NCI-H2081 treated with DMSO at 0.1 percent for 48 hours (cell line): ENCODE measurements at places on chromosomes 16 and 17.

GRCh38 chr17:79490530-79490929, 120.3 kb downstream of the RBFOX3 start:
- no peak for DNase-seq

DNA sequence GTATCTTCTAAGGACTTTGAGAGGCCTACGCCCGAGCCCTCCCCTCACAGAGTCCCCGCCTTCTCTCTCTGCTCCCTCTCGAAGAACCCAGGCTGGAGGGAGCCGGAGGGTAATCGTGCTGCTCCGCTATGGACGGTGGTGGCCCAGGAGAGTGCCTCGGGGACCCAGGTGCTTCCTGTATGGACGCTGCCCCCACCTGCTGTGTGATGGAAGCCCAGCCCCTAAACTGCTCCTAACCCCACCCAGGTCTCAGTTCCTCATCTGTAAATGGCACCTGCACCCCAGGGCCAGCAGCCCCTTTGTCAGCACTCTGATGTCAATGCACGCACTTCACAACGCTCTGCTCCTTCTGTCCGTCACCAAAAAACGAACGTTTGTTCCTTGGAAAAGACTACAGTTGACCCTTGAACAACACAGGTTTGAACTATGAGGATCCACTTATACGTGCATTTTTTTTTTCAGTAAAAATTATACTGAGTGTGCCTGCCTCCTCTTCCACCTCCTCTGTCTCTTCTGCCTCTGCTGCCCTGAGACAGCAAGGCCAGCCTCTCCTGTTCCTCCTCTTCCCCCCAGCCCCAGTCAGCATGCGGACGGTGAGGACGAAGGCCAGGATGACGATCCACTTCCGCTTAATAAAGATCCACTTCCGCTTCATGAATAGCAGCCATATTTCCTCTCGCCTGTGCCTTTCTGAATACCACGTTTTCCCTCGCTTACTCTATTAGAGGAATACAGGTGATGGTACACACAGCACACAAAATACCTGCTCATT, 118.3 kb downstream of the BANP start:
- no peak for DNase-seq

GRCh38 chr16:19307587-19308241, 22.2 kb downstream of the CLEC19A start:
- DNase-seq = no peak

GRCh38 chr17:1744551-1745512, 2.2 kb downstream of the SERPINF2 start:
- no peak for DNase-seq

GRCh38 chr17:80423536-80424225, 8.7 kb downstream of the ENDOV start:
- DNase-seq = no peak

DNA sequence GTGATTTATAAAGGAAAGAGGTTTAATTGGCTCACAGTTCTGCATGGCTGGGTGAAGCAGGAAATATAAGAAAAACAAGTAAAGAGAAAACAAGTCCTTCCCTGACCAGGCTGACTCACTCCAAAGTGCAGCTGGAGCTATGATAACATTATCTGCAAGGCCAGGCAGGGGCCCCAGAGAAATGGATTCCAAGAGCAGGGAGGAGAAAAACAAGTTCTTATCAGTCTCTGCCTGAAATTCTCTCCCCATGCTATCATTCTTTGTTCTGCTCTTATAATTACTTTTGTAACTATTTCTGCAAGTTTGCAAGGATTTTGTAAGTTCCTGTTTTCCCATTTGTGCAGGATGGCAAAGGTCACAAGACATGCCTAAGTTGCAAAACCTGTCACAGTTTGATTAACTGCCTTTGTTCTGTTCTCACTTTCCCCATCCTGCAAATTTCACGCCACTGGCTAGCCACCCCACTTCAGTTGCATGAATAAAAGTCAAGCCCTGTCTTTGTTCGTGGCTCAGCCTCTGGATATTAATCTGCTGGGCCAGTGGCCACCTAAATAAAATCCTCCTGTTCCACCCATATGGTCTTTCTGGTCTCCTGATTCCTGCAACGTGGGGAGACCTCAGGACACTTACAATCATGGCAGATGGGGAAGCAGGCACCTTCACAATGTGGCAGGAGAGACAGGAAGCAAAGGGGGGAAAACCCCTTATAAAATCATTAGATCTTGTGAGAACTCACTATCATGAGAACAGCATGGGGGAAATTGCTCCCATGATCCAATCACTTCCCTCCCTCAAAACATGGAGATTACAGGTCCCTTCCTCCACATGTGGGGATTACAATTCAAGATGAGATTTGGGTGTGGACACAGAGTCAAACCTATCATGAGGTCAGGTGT, 13.1 kb downstream of the ABCA9 start:
- DNase-seq = no peak

GRCh38 chr17:1107777-1108477, 71.9 kb downstream of the ABR start:
- DNase-seq = no peak

DNA sequence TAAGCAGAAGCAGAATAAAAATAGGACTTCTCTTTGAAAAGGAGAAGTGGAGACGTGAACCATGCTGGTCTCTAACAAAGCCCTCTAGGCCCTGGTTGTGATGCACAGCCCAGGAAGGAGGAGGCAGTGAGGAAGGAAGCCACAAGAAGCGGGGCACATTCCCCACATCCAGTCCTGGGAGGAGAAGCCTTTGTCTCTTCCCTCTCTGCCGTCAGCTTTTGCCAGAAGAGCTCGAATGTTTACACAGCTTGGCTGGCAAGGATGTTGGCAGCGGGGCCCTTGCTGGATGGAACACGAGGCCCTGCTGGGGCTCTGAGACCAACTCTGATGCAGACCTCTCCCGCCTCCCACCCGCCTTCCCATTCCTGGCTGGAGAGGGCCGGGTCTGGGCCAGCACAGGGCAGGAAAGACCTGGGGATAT, 91.3 kb downstream of the MAF start:
- DNase-seq = no peak

DNA sequence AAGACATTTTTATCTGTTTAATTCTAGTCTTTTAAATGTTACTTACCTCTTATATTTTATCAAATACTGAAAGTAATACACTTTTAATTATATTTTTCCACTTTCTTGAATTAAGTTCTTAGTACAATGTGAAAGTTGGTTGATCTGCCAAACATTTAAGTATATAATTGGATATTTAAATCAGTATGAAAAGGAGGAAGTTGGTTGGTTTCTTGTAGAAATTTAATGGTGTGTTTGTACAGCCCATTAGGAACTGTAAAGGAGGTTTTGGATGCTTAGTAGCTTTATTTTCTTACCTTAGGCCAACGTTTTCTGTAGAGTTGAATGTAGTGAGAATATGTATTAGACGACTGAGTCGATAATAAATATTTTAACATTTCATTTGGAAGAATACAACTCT, 5.4 kb downstream of the NFATC3 start:
- no peak for DNase-seq

DNA sequence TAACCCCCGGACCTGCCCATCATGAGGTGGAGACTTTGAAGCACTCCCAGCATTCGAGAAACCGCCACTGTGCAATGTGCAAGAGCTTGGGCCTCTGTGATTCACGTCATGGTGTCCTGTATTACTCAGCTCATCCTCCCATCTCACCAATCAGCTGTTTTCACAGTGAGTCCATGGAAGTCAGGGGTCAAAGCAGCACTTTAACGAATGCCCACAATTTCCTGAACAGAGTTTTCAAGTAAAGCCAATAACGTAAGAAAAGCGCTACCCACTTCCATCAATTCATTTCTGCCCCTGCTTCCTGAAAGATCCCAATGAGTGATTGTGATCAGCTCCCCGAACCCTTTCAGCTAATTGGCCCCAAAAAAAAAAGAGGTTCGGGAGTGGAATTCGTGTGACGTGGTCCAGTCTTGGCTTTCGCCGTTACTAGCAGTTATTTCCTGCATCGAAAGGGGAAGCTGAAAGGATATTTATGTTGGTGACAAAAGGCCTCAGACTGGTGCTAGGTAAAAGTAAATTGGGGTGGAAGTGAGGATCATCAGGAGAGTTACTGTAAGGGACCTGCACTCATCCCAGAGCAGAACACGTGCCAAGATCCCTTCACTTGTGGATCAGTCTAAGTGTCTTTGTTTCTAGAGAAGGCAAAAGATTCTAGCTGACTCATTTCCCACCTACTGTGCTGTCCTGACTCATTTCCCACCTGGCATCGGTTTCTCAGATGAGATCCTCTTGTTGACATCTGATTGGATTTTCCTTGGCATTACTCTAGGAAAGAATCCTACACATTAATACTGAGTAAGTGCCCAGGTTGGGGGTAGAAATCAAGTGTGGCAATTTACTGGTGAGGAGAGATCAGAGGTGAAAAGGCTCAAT, 136.7 kb upstream of the NUDT7 start:
- no peak for DNase-seq

DNA sequence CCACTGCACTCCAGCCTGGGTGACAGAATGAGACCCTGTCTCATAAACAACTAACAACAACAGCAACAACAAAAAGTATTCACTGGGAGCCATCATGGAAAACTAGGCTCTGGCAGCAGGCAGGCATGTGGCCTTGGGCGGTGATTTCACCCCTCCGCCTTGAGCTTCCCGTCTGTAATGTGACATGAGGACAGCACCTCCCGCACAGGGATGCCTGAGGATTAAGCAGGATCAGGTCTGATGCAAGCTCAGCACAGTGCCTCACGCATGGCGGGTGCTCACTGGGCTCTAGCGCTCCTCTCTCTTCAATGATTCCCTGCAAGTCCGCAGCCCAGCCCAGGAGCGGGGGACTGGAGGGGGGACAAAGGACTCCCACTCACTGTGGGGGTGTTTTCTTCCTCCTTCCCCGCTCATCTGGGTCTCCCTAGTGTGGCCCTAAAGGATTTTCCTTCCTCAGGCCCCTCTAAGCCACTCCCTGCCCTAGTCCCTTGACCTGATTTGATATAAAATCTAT, 2.8 kb downstream of the PLCD3 start:
- DNase-seq = no peak

DNA sequence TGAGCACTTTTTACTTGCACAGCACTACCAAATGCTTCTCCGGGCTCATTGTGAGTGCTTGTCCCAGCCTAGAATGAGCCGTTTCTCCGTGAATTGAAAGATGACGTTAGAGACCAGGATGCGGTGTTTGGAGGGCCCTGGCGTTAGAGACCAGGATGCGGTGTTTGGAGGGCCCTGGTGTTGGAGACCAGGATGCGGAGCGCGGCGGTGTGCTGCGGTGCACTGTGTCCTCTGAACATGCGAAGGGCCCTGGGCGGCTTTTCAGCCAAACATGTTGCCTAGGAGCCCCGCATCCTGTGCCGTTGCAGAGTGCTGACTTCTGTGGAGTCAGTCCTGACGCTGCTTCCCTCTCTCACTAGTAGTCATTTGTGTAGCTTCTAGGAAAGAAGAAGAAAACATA, 42.7 kb downstream of the BANP start:
- DNase-seq = no peak

- DNase-seq = no peak
Measured at GRCh38 chr17:80780381-80781198, 211.1 kb upstream of the CHMP6 start.

GRCh38 chr17:81138500-81138899, 26.8 kb upstream of the PVALEF start:
- DNase-seq = no peak

GRCh38 chr17:78159575-78160158, 8.7 kb upstream of the SYNGR2 start:
- DNase-seq = no peak

GRCh38 chr17:10741416-10742135, 11.8 kb upstream of the TMEM220 start:
- DNase-seq = no peak

DNA sequence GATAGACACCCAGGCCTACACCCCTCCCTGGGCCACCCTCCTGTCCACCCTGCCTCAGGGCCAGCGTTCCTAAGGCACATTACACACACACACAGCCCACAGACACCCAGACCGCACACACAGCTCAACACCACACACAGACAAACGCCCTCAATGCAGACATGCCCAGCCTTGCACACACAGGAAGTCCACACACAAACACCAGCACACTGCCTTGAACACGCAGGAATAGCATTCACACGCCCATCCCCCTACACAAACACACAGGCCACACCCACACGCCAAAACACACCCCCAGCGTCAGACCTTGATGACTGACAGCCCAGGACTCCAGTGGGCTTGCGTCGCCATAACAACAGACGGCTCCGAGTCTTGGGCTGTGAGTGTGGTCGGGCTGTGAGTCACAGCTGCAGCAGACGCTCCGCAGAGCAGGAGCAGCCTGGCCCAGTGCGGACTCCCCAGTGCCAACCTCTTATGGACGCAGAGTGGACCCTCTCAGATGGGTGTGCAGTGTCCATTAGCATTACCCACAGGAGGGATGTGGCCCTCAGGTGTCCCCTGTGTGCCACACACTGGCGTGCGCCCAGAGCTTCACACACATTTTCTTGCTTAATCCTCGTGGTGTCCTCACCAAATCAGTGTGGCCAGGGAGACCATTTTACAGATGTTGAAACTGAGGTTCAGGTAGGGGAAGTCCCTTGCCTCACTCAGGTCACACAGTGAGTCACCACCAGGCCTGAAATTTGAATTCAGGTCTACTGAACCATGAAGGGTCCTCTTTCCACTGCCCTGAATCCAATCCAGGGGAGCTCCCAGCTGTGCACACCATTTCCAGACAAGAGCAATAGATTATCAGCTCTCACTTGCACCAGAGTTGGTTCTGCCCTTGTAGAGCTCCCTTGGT, 17.8 kb upstream of the RAI1 start:
- DNase-seq = no peak

GRCh38 chr17:44012874-44013273, 1.9 kb downstream of the TMEM101 start:
- DNase-seq = no peak

DNA sequence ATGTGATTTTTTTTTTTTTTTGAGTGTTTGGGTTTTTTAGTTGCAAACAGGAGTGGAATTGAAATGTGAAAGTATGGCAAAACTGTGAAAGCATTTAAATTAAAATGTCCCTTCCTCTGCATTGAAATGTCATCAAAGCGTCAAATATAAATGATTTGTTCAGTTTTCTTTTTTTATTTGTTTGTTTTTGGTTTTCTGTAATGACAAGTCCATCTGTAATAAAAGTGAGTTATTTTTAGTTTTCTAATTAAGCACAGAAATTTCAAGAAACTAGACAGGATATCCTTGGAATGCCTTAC, 1.9 kb upstream of the TOB1 start:
- DNase-seq = no peak

DNA sequence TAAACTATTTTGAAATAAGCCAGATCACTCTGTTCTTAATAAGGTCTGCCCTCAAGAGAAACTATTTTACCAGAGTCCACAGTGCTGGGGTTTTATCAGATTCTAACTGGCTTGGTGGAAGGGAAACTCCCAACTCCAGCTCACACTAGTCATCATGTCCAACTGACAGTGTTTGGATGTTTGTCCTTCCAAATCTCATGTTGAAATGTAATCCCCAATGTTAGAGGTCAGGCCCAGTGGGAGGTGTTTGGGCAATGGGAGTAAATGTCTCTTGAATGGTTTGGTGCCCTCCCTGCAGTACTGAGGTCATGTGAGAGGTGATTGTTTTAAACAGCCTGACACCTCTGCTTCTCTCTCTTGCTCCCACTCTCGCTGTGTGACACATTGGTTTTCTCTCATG, 1301.0 kb upstream of the CDH8 start:
- no peak for DNase-seq

- DNase-seq = no peak
Measured at GRCh38 chr16:54630284-54630967, 300.2 kb upstream of the IRX5 start.

GRCh38 chr17:30969989-30970830, 629 bp upstream of the RNF135 start:
- DNase-seq = no peak

- DNase-seq = no peak
Measured at GRCh38 chr17:74637265-74637664, 13.7 kb upstream of the CD300E start.

GRCh38 chr16:71883849-71884638, at the start of gene ZNF821:
Gene ZNF821 (minus strand): TSS chr16:71884182. CDS start chr16:71879946, 4,236 bp downstream.
- no peak for DNase-seq
